ENCODE measurements at places on chromosomes 12 and 14.

DNA sequence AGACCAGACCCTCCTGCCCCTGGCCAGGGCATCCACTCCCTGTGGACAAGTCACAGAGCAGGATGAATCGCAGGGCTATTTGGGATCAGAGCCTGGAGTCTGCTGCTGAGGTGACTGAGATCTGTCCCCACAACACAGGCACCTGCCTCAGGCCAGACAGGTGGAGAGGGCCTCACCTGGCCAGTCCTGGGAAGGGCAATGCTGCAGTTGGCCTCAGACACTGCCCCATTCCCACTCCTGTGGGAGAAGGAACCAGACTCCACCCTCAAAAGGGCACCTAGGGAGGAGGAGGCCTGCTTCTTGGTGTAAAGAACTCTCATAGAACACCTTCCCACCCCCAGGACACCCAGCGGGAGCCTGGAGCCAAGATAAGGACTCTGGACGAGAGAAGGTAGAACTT is 48.3 kb upstream of the PLEKHG6 start:
- no peak for DNase-seq

DNA sequence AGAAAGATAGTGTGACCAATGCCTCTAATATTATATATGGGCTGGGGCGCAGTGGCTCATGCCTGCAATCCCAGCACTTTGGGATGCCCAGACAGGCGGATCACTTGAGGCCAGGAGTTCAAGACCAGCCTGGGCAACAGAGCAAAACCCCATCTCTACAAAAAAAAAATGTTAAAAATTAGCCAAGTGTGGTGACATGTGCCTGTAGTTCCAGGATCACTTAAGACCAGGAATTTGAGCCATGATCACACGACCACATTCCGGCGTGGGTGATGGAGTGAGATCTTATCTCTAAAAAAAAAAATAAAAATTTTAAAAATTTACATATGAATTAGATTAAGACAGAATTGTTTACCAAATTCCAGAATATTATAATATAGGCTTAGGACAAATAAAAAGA is 12.0 kb downstream of the TM7SF3 start:
- DNase-seq: no peak

- DNase-seq: no peak
These were observed 7.9 kb downstream of the HDAC7 start for GRCh38 chr12:47811581-47812484.

DNA sequence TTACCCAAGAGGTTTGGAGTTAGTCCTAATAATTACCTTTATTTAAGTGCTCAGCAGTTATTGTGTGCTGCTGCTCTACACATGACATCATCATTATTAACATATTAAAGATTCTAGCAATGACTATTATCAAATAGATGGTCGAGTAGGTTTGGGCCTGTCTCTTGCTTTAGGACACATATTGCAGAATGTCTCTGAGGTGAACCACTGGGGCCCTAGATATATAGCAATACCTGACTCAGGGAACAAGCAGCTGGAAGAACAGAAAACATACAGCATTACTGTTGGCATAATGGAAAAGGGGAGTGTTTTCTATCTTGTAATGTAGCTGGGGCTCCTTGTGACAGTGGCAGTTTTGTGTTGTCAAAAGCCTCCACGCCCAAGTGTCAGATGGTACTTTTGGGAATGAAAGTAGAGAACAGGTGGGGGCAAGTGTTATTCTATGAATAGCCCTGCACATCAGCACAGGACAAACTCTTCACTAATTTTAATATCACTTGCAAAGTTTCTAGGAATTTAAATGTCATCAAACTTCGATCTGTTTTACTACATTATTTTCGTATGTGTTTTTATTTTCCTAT is 54.6 kb downstream of the C12orf56 start:
- no peak for DNase-seq

GRCh38 chr12:96500693-96501092 is 11.3 kb downstream of the CFAP54 start:
- DNase-seq: no peak

DNA sequence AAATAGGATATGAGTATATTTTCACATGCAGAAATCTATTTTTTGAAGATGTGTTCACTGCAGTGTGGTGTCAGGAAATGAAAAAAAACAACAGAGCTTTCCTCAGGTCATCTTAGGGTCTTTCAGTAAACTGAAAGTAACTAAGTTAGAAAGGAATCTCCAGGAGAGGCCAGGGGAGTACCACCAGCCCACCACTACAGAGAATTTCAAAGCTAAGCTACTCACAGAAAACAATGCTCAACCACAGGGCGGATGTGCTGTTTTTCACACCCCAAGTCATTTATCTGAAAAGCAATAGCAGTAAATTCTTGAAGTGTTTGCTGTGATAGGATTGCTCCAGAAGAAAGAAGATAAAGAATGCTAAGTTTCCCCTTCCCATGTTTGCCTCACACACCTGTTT is 79.0 kb downstream of the IFNG start:
- no peak for DNase-seq

DNA sequence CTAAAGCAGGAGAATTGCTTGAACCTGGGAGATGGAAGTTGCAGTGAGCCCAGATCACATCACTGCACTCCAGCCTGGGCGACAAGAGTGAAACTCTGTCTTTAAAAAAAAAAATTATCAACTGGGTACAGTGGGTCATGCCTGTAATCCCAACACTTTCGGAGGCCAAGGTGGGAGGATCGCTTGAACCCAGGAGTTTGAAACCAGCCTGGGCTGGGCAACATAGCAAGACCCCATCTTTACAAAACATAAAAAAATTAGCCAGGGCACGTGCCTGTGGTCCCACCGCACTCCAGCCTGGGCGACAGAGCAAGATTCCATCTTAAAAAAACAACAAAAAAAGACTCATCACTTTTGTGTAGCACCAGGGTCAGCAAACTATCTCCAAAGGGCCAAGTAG is 7.1 kb upstream of the NANOG start:
- no peak for DNase-seq

Measured in HS-27A (cell line).